Activated naive CD8-positive, alpha-beta T cell treated with anti-CD3 and anti-CD28 coated beads, Interleukin-2, amount 10 ng/mL, durations not matched to agents 7 days and 5 days (primary cell): ENCODE measurements at places on chromosomes 13 and 19. TPM values are rescaled to one million over a fixed set of nuclear protein-coding genes. Genes with fewer than 3 reads are reported as not detected.

The MYH14 gene
- total RNA-seq, result not detected

The GFY gene
- total RNA-seq, result not detected

The SULT2A1 gene
- not detected for total RNA-seq

The ZSCAN1 gene
- not detected for total RNA-seq

The ADGRE3 gene
- total RNA-seq, result not detected

The ZNF780B gene
- total RNA-seq, result 39.4 TPM

The NLRP11 gene
- not detected for total RNA-seq

The MADCAM1 gene
- 1.0 TPM for total RNA-seq

The FLT1 gene
- 0.51 TPM for total RNA-seq

The NLRP9 gene
- not detected for total RNA-seq

The STARD13 gene
- total RNA-seq, result 0.33 TPM

The ZNF534 gene
- total RNA-seq, result not detected

The CCNA1 gene
- total RNA-seq, result 0.62 TPM

The COX6B2 gene
- not detected for total RNA-seq

The STOML3 gene
- not detected for total RNA-seq

The OR2Z1 gene
- total RNA-seq, result not detected

The OR7G1 gene
- not detected for total RNA-seq

The THSD1 gene
- 0.54 TPM for total RNA-seq

The IGFL1 gene
- not detected for total RNA-seq

The KLK14 gene
- total RNA-seq, result 0.72 TPM

The IL11 gene
- total RNA-seq, result 0.60 TPM

The KIR3DL2 gene
- 0.23 TPM for total RNA-seq
